Activated effector memory CD4-positive, alpha-beta T cell treated with anti-CD3 and anti-CD28 coated beads, Interleukin-2, amount 50 U/mL, for 16 hours (primary cell): ENCODE measurements at places on chromosomes 7 and 10.

- no peak for DNase-seq
Observed at GRCh38 chr10:6866757-6867156, 286.7 kb upstream of the PRKCQ start.

DNA sequence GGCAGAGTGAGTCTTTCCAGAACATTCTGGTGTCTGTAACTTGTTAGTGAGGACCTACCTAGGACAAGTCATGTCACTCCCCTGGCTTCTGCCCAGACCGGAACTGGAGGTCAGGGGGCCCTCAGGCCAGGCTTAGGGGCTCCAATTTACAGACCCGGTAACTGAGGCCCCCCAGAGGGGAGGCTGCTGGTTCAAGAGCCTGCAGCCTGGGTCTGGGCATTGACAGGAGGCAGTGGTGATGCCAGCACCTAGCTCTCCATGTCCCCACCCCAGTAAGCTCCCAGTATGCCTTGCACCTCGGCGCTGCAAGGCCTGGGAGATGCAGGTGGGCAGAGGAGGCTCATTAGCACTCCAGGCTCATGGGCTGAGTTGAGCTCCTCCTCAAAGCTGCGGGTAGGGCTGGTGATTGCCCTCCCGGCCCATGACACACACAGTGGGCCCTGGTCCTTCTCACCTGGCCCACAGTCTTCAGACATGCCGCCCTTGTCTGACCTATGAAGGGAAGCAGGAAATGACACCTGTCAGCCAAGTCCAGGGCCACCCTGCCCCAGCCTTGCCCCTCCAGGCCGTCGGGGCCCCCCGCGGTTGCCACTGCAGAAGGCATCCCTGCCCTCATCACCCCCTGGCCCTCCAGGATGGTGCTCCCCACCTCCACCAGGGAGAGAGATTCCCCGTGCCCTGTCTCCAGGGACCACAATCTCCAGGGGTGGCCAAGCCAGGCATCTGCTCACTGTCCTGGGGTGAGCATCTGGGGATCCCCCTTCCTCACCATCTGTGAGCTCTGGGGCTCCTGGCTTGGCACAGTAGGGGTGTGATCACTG, 88.3 kb upstream of the TMEM248 start:
- peak; percentile 54 for DNase-seq

DNA sequence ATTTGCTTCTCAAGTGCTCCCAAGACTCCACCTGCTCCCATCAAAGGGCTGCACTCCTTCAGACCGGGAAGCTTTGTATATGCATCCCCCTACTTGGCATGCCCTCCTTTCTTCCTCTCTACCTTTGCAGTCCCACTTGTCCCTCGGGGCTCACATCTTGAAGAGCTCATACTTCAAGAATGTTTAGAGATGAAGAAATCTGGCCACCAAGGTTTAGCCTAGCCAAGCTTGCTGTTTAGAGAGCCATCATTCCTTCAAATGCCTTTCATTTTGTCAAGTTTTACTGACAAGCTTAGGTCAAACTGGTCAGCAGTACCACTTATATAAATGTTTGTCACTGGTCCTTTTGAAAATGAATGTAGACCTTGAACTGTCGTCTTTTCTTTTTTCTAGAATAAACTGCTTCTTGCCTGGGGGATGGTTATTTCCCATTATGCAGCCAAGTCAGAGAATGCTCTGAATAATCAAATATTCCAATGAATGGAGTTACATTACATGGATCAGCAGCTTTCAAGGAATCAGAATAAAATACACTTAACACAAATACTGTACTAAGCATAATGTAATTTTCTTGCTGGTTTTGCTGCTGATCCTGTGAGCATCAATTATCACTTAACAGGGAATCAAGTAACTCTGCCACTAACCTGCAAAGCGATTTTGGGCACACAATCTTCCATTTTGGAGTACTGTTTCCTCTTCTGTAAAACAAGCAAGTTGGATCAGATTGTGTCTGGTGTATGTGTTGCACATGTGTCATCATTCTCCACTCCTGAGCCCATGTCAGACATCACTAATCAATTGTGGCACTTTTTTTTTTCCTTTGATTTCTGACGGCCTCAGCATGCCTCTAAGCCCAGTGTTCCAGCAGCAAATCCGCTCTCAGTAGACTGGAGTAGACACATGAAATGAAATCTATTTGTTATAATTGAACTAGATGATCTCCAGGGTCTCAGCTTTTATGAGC, 357.9 kb downstream of the PTEN start:
- DNase-seq, result no peak

GRCh38 chr7:26135076-26135475, 16.9 kb upstream of the NFE2L3 start:
- no peak for DNase-seq

DNA sequence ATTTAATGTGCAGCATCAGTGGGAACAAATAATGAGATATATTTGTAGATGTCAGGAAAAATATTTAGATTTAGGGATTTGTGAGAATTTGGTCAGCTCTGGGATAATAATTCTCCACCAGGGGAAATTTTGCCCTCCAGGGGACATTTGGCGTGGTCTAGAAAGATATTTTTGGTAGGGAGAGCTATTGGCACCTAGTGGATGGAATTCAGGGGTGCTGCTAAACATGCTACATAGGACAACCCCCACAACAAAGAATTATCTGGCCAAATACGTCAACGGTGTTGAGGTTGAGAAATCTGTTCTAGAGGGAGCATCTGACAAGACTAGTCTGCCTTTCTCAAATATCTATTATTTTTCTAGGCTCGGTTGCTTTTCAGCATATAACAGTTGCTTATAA, 2.1 kb downstream of the ADK start:
- DNase-seq, result no peak

DNA sequence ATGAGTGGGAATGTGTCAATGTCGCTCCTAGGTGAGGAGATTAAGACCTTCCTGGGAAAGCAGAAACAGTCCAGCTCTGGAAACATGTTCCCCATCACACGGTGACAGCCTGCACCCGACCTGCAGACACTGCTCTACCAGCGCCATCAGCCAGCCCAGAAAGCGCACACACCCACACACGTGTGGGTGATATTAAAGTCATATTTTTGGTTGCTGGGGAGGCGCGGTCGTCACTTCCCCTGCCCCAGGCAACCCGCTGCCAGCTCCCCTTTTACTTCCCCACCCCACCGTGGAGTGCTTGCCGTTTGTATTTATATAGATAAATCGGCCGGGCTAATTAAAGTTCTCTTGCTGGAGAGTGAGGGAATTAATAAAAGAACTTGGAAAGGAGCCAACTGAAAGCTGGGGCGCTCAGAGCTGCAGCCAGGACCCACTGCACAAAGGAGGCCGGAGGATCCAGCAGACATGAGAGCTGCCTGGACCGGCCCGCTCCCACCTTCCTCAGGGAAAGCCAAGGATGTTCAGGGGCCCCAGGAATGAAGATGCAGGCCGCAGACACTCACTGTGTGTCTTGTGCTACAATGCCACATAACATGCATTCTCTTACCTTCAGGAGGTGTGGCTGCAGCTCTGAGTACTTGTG, 145.2 kb upstream of the UNC5B start:
- DNase-seq, result no peak

DNA sequence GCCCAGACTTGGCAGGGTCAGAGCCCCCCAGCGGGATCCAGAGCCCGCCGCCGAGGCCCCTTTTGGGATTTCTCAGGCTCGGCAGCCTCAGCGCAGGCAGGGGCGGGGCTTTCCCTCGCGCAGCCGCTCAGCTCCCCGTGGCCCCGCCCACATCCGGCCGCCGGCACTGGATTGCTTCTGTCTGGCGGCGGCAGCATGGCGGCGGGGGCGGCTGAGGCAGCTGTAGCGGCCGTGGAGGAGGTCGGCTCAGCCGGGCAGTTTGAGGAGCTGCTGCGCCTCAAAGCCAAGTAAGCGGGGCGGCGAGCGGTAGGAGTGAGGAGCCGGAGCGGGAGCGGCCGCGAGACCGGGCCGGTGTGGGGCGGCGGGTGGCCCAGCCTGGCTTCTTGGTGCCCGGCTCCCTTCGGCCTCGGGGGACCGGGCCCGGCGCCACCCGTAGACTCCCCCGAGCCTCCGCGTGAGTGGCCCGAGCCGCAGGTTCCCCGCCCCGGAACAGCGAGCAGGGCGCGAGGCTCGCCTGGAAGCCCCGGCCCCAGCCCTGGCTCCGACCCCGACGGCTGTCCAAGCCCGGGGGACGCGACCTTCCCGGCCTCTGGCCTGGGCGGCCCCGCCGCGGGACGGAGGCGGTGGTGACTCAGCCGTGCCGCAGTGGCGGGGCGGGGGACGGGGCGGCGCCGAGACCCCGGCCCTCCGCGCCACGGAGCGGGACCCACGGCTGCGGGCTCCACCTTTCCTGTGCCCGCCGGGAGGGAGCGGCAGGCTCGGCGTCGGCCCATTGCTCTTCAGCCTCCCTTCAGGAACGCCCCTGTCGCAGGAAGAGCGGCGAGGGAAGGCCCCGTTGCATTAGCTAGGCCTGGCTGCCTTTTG, at the start of gene GLRX3:
Gene GLRX3, plus strand, starts transcription at position 166 of the 864 bp plus-strand sequence. Its CDS starts 30 bp downstream, at position 196.
- peak; percentile 96 for DNase-seq

DNA sequence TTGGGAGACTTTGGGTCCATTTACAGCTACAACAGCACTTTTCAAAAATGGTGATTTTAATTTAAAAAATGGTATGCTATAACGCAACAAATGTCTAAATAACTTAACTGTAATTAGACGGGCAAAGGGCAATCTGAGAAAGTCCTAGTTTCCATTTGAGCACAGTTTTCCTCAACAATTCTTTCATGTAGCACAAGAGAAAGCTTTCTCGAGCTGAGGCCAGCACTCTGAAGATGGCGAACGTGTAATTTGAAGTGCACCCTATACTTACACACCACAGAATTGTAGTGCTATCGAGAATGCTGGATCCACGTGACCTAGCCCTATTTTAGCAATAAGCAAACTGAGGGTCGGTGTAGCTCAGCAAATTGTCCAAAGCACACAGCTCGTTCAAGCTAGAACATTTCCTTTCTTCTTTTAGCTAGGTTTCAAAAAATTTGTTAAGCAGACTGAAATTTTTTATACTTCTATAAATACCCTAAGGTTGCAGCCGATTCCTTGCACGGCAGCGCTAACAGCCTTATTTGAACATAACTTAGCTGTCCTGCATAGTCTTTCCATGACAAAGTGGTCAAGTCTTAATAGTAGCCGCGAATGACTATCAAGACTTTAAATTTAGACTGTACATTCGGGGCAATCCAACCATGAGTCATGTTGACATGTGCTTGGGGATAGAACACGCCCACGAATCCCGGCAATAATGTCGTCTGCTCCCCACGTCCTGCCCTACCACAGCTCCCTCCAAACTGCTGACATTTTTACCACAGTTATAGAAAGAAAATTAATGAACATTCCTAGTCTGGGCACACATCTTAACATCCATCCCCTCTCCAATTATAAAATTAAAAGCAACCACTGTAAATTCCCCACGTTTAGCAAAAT, 10.0 kb downstream of the KLF6 start:
- DNase-seq, result no peak

GRCh38 chr7:45653209-45653907, 79.2 kb downstream of the ADCY1 start:
- no peak for DNase-seq

- no peak for DNase-seq
Observed at GRCh38 chr10:52121688-52122087, 192.4 kb upstream of the DKK1 start.

GRCh38 chr7:132368246-132368900, 207.9 kb downstream of the PLXNA4 start:
- DNase-seq, result no peak

GRCh38 chr7:84177758-84178412, 16.7 kb downstream of the SEMA3A start:
- no peak for DNase-seq

DNA sequence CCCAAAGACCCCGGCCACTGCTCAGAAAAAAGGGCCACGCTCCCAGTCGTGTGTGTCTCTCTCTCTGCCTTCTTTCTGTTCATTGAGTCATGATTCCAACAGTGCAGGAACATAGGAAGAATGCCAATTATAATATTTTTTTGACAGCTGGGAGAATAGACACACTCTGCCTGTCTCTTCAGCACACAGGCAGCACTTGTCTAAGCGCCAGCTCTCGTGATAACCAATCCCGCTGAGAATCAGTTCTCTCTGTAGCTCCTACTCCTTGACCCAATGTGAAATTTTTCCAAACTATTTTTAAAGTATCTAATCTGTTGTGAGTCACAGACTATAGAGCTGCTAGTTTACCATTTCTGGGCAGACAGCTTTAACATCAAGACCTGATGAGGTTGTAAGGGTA, 145.7 kb upstream of the RHEB start:
- no peak for DNase-seq

GRCh38 chr7:123410273-123410904, 124.0 kb downstream of the IQUB start:
- no peak for DNase-seq

- DNase-seq, result peak; percentile 73
Observed at GRCh38 chr7:100884736-100885439, 4.6 kb downstream of the UFSP1 start.

GRCh38 chr7:515628-516027, 4.0 kb downstream of the PDGFA start:
- DNase-seq, result no peak

DNA sequence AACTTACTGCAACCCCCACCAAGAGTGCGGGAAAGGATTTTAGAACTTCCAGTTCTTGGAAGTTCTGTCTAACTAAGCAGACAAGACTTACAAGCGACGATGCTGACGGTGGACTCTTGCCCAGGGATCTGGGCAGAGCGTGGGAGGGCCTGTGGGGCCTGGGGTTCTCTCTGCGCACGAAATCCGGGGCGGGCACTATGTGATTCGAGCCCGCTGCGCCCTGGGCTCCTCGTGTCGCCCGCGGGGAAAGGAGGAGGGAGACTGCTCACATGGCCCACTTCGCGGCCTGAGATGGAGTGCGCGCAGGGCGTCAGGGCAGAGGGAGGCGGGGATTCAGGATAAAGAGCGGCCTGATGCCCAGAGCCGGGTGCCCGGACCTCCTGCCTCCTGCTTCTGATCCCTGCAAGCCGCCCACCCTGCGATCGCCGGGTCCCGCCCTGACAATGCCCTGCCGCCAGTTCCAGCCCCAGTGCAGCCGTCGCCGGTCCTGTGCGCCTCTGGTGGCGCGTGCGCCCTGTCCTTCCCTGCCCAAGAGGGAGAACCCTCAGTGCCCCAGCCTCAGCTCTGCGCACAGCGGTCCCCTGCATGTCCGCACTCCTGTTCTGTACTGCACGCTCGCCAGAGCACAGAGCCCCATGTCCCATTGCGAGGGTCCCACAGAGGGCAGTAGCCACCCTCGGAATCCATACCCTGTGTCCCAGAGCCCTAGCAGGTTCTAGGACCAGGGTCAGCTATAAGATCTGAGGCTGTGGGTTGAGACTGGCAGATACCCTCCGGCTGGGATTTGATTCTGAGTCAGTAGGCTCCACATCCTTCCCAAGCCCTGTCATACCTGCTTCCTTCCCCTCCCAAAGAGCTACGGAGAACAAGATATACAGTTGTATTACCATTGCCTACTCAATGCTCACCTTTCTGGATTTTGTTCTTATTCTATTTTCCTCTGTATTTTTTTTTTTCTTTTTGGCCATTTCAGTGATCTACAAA, 99.4 kb upstream of the TMEM106B start:
- peak; percentile 62 for DNase-seq

GRCh38 chr10:20254078-20254477, 437.8 kb downstream of the PLXDC2 start:
- no peak for DNase-seq

DNA sequence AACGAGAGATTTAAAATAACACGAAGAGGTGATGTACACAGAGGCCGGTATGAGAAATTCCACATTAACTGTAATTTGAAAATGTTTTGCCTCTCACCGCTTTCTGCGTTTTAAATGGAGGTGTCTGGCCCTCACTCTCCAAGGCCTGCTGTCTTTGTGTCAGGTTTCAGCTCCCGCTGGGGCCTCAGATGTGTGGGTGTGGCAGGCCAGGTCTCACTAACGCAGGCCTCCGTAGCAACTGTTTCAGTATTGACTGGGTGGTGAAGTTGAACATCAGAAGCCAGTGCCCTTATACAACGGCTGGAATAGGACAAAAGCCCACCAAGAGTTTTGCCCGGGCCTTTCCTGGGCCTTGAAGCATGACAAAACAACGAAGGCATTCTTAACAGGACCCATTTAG, 303.1 kb downstream of the ADARB2 start:
- no peak for DNase-seq
